ENCODE measurements at places on chromosomes 5 and 9.
A peak's percentile ranks its signal among the peaks of the same experiment; 100 is the strongest.

DNA sequence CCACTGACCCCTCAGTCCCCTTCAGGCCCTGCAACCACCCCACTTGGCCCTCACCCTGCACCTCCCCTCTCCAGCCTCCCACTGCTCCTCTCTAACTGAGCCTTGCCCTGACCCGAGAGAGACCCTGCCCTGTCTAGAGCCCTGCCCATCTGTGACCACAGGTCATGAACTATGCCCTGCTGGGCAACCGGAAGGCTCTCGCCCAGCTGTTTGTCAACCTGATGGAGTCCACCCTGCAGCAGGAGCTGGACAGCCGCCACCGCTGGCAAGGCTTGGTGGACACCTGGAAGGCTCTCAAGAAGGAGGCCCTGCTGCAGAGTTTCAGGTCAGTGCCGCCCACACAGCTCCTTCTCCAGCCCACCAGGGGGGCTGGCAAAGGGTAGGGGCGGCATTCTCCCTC is 9.4 kb downstream of the CCDC180 start:
- DNase-seq = no peak

DNA sequence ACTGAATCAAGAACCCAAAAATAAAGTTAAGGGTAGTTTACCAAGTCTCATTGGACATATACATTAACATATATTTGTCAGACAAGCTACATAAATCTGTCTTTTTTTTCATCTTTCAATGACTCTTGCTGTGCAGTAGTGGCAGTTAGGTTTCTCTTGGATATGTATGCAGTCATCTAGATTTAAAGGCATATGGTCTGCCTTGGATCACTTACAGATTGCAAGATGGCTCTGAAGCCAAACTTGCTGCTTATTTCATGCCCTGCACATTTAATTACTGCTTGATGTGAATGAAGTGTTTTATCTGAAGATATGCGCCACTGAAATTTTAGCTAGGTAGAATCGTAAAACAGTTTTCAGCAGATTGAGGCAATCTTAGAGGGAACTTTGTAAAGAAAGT is 18.6 kb upstream of the MAN2A1 start:
- DNase-seq = no peak

DNA sequence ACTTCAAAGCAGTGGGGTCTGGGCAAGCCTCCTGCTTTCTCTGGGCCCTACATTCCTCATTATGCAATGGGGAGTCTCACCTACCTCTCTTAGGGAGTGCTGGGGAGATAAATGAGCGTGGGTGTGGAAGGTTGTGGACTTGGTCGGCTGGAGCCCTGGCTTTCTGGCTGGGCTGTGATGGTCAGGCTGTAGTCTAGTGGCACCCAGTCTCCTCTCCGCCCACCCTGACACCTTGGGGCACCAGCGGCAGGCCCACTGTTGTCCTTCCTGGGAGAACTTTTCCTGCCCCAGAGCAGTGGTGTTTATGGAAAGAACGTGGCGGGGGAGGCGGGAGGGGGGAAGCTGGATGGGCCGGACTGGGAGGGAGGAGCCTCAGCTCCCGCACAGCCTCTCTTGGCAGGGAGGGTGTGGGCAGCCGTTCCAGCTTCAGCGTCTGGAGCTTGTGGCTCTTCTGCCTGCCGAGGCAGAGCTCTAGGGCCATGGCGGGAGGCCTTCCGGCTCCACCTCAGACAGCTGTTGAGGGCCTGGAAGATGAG is 4.1 kb downstream of the PTGS1 start:
- peak; percentile 68 for DNase-seq

DNA sequence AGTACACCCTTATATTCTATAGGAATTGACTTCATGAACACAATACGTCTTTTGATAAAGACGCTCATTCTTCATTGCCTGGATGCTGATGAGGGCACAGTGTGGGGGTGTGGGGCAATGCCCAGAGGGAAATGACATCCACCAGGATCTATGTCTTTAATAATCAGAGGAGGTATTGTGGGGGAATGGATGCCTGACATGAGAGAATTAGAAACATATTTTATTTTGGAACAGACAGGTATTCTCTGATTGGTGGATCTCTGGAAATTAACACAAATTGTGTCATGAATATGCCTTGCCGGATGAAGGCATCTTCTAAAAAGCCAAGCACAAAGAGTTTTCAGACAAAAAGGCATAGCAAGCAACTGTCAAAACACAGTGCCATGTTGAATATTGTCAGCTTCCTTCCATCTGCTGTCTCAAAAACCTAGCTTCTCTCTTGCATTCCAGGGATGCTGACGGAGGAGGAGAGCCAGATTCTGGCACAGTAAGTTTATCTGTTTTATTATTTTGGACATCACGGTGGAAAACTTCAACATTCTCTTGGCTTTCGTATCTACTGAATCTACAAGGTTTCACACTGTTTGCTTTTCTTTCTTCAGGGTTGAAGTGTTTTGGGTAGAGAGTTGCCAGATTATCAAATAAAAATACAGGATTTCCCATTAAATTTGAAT is 3.9 kb upstream of the C5orf58 start:
- DNase-seq = no peak

- DNase-seq = no peak
Observed at GRCh38 chr5:62328772-62329491, 22.9 kb downstream of the KIF2A start.

- DNase-seq = no peak
Observed at GRCh38 chr5:151078490-151079262, 2.2 kb downstream of the TNIP1 start.
